ENCODE measurements at places on chromosomes 16 and 17. TPM values are rescaled to one million over a fixed set of nuclear protein-coding genes. Genes with fewer than 3 reads are reported as not detected.

Gene CCDC78
- polyA plus RNA-seq, result 3.6 TPM

Gene FOXL1
- 19.1 TPM for polyA plus RNA-seq

Gene ALDH3A2
- 107 TPM for polyA plus RNA-seq

Gene KRTAP9-9
- not detected for polyA plus RNA-seq

Gene LITAF
- polyA plus RNA-seq, result 103 TPM

Gene RHBDF1
- 29.9 TPM for polyA plus RNA-seq

Gene CDR2L
- polyA plus RNA-seq, result 12.0 TPM

Gene GPS2
- 96.6 TPM for polyA plus RNA-seq

Gene TAX1BP3
- polyA plus RNA-seq, result 123 TPM

Gene CSH1
- polyA plus RNA-seq, result not detected

Gene ATP1B2
- polyA plus RNA-seq, result 21.5 TPM

Gene KRT17
- polyA plus RNA-seq, result 1.6 TPM

Gene SLC38A8
- not detected for polyA plus RNA-seq

Gene BBS2
- 67.3 TPM for polyA plus RNA-seq

Gene RBBP6
- polyA plus RNA-seq, result 67.5 TPM

Gene HSDL1
- 52.2 TPM for polyA plus RNA-seq

Gene ACD
- 31.6 TPM for polyA plus RNA-seq

Gene IGSF6
- 2.9 TPM for polyA plus RNA-seq

Gene SLC52A1
- 0.24 TPM for polyA plus RNA-seq

Gene SLC5A11
- 5.8 TPM for polyA plus RNA-seq

Gene ZNF469
- 1.7 TPM for polyA plus RNA-seq

Gene NPIPB6
- polyA plus RNA-seq, result 0.67 TPM
